Airway epithelial cell (primary cell): ENCODE measurements at places on chromosomes 16 and 17. TPM values are rescaled to one million over a fixed set of nuclear protein-coding genes. Genes with fewer than 3 reads are reported as not detected.

Gene KIF18B
- 10.4 and 15.2 TPM in 2 replicates for total RNA-seq

Gene CCT6B
- 0.84 and 1.2 TPM in 2 replicates for total RNA-seq

Gene PRR15L
- 8.0 and 10.8 TPM in 2 replicates for total RNA-seq

Gene PLA2G10
- not detected in 2 replicates for total RNA-seq

Gene CA4
- not detected in 2 replicates for total RNA-seq

Gene SEPTIN12
- not detected in 2 replicates for total RNA-seq

Gene MFAP4
- not detected in 2 replicates for total RNA-seq

Gene IL21R
- total RNA-seq, result 0.28 and 0.42 TPM in 2 replicates

Gene MT1E
- total RNA-seq, result 367 and 549 TPM in 2 replicates

Gene TVP23C
- 4.7 and 6.7 TPM in 2 replicates for total RNA-seq

Gene CDT1
- 55.9 and 56.5 TPM in 2 replicates for total RNA-seq
